ENCODE measurements at places on chromosomes 11 and 22. TPM values are rescaled to one million over a fixed set of nuclear protein-coding genes. Genes with fewer than 3 reads are reported as not detected.

Gene MYO7A
- under 0.01 TPM for total RNA-seq

Gene MED15
- 22.5 TPM for total RNA-seq

Gene PAFAH1B2
- 148 TPM for total RNA-seq

DNA sequence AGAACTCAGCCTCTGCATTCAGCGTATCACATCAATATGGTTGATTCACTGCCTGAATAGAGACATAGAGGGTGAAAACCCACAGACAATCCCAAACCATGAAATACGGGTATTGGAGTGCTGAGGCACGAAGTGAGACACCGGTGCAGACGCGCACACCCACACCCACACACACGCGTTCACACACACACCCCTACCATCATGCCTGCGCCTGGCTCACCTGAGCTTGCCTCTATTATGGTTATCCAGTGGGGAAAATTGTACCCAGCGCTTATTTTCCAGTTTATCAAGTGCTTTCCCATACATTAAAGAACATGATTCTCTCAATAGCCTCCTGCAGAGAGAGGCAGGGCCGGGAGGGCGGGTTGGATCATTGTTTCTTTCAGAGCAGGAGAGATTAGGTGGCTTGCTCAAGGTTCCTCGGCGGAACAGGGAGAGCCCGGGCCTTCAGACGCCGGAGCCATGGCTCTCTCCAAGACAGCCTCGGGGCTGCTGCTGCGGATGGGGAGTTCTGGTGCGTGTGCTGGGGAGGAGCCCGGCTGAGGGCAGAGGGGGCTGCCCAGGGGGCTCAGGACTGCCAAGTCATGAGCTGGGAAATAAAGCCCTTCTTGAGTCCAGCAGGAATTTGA lies 78.9 kb upstream of the THY1 start:
- DNase-seq = no peak

DNA sequence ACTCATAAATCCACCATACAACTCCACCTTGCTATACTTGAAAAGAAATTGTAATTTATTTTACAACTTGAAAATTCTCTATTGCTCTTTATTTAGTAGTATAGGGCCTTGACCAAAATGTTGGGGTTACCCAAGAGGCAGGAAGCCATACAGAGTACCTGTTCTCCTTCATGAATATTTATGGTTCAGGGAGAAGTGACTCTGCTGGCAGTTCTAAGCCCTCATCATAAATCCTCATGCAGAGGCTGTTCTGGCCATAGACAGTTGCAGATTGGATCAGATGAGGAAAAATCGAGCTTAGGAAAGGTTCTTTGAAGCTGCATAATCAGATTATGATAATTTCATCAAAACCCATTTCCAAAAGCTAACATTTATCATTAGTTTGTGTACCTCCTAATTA lies 449.4 kb upstream of the TENM4 start:
- no peak for DNase-seq

- DNase-seq = no peak
Observed at GRCh38 chr11:13310443-13310842, 32.9 kb downstream of the BMAL1 start.

DNA sequence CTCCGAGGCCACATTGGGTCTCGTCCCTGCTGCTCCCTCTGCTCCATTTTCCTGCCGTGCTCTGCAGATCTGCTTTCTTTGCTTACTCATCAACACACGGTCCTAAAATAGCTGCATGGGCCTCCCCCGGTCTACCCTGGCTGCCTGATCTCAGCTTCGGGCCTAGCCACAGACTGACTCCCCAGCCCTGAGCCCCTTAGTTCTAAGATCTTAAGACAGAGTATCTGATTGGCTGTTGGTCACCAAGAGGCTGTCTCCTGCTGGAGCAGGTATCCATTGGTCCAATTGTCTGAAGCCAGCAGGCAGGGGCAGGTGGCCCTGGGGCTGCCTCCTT lies 53.7 kb upstream of the NECTIN1 start:
- DNase-seq = no peak

DNA sequence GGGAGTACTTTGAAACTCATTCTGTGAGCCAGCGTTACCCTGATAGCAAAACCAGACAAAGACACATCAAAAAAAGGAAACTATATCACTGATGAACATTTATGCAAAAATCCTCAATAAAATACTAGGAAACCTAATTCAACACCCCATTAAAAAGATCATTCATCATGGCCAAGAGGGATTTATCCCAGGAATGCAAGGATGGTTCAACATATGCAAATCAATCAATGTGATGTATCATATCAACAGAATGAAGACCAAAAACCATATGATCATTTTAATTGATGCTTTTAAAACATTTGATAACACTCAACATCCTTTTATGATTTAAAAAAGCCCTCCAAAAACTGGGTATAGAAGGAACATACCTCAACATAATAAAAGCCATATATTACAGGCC lies 19.8 kb downstream of the RRP8 start:
- DNase-seq = no peak

- DNase-seq = no peak
Observed at GRCh38 chr22:30615543-30615954, 8.6 kb downstream of the TCN2 start.

GRCh38 chr22:38733329-38733723 lies 22.5 kb downstream of the SUN2 start:
- peak; percentile 13 for DNase-seq

DNA sequence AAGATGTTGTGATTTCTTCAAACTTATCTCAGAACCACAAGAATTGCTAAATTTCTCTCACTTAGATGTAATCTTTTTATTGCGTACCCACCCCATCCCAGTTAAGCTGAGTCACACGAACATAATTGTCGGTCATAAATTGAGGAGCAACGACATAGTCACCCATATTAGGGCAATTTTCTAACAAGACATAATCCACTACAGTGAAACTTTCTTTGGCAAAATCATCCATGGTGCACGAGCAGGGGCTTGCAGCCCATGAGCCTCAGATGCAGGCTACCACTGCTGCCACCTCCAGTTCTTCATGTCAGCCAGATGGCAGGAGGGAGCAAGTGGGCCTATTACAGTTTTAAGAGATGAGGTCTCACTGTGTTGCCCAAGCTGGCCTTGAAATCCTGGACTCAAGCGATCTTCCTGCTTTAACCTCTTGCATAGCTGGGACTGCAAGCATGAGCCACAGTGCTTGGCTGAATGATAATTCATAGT lies 70.3 kb upstream of the GRK2 start:
- no peak for DNase-seq

- DNase-seq = no peak
Observed at GRCh38 chr11:2094354-2095197, 44.6 kb downstream of the IGF2 start.

DNA sequence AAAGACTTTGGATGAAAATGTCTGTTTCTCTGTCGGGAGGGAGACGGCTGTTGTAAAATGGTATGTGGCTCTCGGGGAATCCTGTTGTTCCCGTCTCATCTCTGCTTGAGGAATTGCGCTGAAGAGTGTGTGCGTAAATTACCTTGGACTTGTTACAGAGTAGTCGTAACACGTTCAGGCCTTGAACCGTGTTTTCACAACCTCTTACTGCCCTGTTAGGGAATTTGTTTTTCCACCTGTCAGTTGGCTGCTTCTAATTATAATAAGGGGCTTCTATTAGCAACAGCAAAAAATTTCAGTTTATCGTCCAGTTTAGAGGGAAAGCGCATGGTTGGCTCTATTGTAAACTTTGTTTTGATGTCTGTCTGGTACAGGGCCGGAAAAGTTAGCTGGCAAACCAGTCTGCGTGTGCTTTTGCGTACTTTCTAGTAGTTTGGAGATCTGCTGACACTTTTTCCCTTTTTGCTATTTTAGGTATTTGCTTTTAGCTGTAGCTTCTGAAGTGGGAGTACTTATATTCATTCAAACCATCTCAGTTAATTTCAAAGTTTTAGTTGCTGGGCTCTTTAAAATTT lies 1.5 kb downstream of the HIPK3 start:
- peak; percentile 71 for DNase-seq

DNA sequence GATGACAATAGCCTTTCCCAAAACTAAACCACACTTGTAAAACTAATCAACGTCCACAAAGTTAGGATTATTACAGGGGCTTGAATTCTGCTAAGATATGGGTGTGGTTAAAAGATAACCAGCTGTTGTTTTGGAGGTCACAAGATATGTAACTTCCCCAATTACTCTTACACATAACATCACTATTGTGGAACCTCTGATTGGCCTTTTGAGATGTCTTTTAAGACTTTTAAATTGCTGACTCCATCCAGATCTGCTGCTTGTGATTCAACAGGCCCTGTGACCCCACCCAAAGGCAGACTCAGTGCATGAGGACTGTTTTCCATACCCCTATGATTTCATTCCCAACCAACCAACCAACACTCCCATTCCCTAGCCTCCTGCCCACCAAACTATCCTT lies 893.9 kb downstream of the OPCML start:
- DNase-seq = no peak

DNA sequence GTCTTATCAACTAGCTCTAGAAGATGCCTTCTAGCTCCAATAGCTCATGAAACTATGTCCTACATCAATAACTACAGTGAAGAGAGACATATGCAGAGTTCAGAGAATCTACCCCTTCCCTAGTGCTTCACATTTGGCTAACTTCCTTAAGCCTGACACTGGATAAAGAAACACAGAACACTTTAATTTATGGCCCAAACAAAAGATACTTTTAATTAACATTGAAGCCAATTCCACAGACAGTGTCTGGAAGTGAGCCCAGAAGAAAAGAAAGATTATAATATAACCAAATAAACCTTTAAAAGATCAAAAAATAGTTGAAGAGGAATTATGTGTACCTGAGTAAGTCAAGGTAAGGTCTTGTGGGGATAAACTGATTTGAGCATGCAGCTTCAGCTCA lies 255.2 kb downstream of the C11orf87 start:
- no peak for DNase-seq

- DNase-seq = no peak
Observed at GRCh38 chr11:70314730-70315129, 44.2 kb downstream of the PPFIA1 start.

Measured in bronchial epithelial cell (primary cell).